Psoas muscle (tissue), 8 donors: ENCODE measurements at places on chromosomes 5 and 9. TPM values are rescaled to one million over a fixed set of nuclear protein-coding genes. Genes with fewer than 3 reads are reported as not detected.

- DNase-seq = no peak
Observed at GRCh38 chr9:121826711-121827110, 175.3 kb downstream of the DAB2IP start.

DNA sequence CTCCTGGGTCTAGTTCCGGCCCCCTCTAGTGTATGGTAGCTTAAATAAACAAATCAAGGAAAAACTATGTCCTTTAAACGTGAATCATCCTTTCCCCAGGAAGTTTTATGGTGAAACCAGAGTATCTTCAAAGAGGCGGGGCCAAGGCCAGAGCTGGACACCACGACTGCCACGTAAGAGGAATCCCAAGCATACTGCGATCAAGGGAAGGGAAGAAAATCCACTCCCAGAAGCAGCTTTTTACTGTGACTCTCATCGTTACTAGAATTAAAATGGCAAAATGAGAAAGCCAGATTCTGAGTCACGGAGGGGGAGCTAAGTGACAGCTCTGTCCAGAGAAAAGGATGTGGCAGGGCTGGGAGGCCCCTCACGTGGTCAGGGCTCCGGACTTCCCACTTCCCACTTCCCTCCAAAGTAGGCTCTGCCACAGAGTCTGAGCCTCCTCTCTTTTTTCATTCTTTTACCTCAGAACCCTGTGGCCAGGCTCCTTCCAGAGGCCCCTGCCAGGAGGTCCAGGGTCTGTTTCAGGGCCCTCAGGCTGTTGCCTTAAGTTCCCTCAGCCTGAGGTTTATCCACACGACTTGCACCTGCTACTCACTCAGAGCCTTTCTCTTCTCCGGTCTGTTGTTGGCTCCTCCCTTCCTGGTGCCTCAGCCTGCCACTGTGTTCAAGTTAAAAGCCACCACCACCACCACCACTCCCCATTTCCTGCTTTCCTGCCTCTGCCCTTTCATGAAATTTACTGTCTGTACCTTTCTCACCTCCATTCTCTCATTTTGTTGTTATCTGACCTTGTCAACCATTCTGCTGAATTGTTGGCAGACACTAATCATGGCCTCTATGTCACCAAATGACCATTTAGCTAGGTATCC is 1.4 kb upstream of the GLRX start:
- peak; percentile 75 for DNase-seq

DNA sequence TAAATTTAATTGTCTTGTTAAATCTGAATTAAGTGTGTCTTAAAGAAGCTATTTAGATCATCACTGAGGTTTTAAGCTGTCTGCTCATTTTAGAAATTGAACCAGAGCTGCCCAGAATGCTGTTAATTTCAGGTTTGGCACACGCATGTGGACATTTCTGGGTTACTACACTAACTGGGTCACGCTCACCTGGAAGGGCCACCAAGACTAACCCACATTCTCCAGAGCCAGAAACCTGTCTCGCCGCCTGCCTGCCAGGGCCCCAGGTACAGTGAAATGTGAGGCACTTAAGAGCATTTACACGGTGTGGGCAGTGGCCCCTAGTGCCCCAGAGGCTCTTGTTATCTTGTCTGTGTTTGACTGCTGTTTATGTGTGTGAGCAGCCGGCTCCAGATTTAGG is 46.6 kb downstream of the ATP10B start:
- DNase-seq = no peak

DNA sequence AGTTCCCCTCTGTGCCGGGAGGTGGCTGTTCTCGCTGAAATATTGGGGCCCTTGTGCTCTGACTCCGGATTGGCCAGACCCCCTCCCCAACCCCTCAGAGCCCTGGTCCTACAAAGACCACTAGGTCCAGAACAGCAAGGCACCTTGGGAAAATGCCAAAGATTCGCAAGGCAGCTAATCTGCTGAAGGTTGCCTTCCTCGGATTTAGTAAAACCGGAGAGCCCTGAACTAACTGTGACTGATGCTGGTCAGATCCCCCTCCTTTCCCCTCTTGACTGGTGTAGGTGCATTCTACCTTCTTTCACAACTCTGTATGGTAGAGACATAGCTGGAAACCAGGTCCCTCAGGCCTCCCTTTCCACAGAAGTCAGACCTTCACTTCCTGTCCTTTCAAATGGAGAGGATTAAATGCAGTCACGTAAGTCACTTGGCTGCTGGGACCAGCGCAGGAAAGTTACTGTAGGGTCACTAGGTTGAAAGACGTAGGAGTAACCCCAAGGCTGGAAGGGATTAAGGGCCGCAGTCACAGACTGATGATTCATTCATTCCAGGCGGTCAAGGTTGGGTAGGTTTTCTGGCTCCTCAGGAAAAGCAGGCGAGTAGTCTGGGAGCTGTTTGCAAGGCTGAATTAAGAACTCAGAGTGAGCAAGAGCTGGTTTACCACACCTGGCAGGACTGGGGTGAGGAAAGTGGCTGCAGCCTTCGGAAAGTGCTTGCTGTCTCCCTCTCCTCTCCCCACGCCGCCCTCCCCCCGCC is 5.3 kb downstream of the BARX1 start:
- no peak for DNase-seq

DNA sequence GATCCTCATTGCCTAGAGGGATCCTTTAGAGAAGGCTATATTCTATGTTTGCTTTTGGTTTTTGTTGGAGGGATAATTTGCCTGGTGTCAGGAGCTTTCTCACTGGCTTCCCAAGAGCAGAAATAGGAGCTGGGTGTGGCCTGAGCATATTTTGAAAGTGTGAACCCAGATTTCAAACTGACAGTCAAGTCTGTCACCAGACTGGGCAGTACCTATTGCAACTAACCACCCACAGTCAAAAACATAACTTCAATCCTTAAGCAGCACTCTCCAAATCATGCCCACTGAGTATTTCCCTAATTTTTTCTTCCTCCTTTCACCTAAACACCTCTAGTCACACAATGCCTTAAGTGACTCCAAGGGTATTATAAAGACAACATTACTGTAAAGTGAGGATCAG is 278.4 kb downstream of the EBF1 start:
- DNase-seq = no peak

DNA sequence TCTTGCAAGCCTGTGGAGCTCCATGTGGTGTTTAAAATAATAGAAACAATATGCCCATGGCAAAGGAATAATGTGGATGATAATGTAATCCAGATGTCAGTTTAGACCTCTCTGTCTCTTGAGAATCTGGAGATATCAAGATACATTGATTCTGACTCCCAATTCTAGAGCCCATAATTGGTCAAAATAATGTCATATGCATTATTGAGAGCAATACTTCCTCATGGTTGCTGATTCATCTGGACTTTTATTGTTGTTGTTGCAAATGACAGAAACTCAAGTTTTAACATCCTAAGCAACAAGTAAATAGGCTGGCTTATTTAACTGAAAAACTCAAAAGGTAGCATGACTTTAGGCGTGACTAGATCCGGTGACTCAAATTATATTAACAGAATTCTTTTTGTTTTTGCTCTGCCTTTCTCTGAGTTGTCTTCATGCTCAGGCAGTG is 152.1 kb downstream of the PCSK1 start:
- no peak for DNase-seq

- no peak for DNase-seq
Observed at GRCh38 chr5:154421868-154422267, 23.9 kb upstream of the SAP30L start.

DNA sequence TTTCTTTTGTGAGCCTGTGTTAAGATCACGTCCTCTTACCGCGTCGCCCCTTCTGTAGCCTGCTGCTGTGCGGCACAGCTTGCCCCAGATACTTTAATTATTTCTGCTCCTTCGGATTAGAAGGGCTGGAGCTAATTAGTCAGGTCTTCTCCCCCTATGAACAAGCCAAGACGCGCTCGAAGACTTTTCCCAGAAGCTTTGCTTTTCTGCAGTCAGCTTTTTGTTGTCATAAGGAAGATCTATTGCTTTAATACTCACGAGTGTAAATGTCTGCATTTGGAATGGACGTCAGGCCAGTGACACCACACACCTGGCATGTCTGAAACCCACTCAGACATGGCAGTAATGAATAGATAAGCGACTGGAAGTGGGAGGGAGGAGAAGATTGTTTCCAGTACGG is 37.0 kb downstream of the PRUNE2 start:
- DNase-seq = no peak

DNA sequence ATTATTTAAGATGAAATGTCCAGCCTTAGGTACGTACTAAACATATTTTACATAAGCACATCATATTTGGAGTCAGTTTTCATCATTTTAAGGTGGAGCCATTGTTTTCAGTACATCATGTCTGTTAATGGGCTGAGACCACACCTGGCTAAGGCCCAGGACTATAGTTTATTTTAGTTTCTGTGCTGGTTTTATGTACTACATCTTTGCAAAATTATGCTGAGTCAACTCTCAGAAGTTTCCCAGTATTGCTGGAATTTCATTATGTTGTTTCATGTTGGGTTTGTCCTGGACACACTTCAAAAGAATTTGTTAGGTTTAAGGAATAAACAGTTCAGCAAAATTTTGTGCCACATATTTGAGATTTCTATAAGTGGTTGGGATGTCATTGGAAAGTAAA is 171.2 kb downstream of the CCDC171 start:
- DNase-seq = no peak

DNA sequence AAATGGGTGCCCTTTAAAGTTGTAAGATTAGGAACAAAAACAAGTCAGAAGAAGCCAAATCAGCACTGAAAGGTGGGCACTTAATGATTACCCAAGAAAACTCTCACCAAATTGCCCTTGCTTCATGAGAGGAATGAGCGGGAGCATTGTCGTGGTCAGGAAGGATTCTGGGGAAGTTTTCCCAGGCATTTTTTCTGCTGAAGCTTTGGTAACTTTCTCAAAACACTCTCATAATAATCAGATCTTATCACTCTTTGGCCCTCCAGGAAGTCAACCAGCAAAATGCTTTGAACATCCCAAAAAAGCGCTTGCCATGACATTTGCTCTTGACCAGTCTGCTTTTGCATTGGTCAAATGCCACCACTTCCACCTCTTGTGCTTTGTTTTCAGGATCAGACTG is 10.4 kb upstream of the PCDHGC3 start:
- DNase-seq = no peak

GRCh38 chr9:87615547-87616148 is 110.3 kb upstream of the CTSL start:
- no peak for DNase-seq

DNA sequence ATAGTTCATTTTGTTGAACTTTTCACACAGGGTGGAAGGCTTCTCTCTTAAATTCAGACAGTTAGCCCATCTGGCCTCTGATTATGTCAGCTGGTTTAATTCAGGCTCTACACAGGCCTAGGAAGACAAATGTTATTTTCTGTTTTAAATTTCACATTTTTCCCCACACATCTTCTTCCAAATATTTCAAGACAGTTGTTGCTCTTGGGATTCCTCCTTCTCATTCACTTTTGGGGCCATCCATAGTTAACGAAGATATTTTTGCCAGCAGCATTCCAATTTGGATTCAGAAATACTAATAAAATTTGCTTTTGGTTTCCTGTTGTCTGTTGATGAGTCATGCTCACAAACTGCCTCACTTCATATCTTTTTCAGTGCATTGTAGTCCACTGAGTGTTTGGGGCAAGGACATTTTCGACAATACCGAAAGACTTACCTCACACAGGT is 475.4 kb downstream of the DMAC1 start:
- DNase-seq = no peak

- no peak for DNase-seq
Observed at GRCh38 chr9:21465859-21466518, 16.1 kb downstream of the IFNE start.

DNA sequence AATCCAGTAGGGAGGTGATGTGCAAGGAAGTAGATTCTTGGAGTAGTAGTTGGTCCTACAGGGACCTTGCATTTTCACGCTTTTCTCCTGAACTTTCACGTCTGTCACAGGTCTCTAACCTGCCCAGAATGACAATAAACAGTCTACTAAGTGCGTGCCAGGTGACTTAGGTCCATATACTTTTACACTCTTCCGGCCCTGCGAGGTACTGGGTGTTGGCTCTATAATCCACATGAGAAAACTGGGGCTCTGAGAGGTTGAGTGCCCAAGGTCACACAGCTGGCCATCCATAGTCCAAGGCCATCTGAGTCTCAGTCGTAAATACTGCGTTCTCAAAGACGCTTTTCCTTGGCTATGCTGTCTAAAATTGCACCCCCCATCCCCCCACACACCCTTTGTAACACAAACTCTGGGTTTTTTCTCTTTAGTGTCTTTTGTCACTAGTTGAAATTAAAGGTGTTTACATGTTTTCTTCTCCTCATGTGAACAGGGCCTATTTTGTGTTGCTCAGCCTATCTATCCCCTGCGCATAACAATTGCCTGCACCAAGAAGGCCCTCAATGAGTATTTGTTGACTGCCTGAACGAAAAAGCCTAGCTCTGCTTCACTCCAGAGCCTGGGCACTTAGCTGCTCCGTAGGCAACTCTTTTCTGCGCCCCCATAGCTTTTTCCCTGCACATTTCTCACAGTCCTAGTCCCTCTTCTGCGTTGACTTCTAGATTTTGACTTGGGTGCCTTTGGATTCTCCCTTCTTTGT is 943 bp downstream of the SFXN1 start:
- no peak for DNase-seq

- peak; percentile 14 for DNase-seq
Observed at GRCh38 chr5:179294131-179294780, 51.0 kb downstream of the ADAMTS2 start.

- no peak for DNase-seq
Observed at GRCh38 chr5:83450183-83450966, 21.2 kb upstream of the VCAN start.

GRCh38 chr5:146107901-146108300 is 2.5 kb upstream of the PLAC8L1 start:
- DNase-seq = no peak

DNA sequence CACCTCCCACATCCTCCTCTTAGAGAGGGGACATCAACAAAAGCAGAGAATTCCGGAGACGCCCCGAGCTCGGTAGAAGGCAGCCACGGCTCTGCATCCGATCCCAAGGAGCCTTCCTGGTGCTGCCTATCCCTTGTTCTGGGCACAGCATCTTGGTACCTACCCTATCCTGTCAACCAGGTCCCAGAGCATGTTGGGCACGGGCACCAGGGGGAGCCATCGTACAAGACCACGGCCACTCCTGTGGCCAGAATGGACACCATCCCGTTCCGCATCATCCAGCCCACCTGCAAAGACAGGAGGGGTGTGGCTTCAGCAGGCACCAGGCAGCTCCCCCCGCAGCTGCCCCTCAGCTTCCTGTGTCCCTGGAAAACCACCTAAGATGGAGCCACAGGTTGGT is 62.7 kb upstream of the ZNF354A start:
- DNase-seq = no peak

The TRIM36 gene
- 0.49 TPM for total RNA-seq

The ANAPC2 gene
- total RNA-seq = 25.6 TPM

The UGT3A1 gene
- total RNA-seq = 0.85 TPM

The PTGES gene
- 0.38 TPM for total RNA-seq

The ARSI gene
- total RNA-seq = 0.45 TPM
